Activated naive CD8-positive, alpha-beta T cell treated with anti-CD3 and anti-CD28 coated beads for 36 hours (primary cell): ENCODE measurements at places on chromosomes 11 and 22. TPM values are rescaled to one million over a fixed set of nuclear protein-coding genes. Genes with fewer than 3 reads are reported as not detected.

CNGA4 gene
- total RNA-seq = 0.10 TPM

SLC22A25 gene
- not detected for total RNA-seq

OR52I2 gene
- not detected for total RNA-seq

ALDH3B1 gene
- total RNA-seq = not detected

GDPD4 gene
- total RNA-seq = not detected

TMEM132A gene
- 1.4 TPM for total RNA-seq

TMEM151A gene
- total RNA-seq = not detected

EWSR1 gene
- total RNA-seq = 377 TPM

NUP98 gene
- total RNA-seq = 115 TPM

DNA sequence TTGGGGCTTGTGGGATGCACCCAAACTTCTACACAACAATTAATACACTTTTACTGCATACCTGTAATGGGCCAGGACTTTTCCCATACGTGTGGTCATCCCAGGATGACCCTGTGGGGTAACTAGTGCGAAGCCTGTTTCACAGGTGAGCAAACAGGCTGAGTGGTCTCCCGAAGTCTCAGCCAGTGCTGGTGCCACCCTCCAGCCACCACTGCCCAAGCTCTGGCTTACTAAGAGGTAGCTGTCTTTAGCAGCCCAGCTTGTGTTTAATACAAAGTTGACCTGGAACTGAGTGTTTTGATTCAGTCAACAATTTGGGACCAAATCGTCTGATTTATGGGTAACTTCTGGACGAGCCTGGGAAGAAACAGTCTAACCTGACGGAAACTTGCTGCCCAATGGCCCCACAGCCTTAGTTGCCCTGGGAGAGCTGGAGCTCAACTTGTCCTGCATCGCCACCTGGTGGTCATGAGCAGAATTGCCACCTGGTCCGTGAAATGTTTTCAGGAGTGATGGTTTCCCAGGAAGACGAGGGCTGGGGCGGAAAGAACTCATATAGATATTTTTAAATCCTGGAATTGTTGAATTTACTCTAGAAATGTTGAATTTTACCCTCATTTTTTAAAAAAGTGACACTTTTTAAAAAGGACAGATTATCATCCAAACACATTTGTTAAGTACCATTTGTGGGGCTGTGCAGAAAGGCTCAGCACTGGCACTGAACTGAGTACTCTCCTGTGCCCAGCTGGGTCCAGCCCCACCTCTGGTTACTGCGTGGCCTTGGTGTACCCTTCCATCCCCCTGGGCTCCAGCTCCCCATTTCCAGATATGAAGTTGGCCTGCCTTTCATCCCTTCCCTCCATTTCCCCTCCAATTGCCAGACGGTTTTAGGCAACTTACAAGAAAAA, 95.5 kb upstream of the PARVA start:
- peak; percentile 63 for DNase-seq

DNA sequence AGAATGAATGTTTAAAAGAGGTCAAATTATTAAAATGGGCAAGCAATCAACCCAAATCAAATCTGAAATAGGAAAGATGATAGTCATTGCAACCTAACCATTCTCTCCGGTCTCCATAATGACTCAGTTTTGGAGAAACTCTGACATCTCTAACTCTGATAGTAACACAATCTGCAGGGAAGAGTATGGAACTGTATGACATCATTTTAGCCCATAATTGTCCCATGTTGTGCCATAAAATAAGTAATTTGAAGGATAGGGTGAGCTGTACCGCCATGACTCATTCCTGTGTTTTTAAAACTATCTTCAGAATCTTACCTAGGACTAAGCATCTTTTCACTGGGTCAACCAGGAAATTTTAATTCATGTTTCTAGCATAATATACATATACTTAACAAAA, 350.8 kb downstream of the DLG2 start:
- DNase-seq = no peak

GRCh38 chr11:76658231-76658630, 12.3 kb downstream of the LRRC32 start:
- DNase-seq = no peak

DNA sequence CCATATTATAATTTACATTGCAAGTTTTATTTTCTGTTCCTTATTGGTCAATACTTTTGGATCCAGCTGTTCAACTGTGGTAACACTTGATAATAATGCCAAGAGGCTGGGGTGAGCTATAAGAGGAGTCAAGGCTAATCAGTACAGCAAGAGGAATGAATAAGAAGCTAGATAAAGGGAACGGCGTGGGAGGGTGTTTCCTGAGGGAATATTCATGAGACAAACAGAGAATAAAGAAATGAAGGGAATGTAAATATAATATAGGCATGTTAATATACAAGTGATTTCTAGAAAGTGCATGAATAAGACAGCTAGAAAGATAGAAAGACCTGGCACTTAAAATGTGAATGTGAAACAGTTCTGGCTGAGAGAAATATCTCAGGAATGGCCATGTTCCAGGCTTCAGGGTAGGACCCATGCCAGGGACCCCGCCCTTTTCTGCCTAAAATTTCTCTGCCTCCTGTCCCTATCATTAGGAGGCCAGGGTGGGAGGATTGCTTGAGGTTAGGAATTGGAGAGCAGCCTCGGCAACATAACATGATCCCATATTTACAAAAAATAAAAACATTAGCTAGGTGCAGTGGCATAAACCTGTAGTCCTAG, 3.9 kb downstream of the OR51B4 start:
- DNase-seq = no peak

- no peak for DNase-seq
Measured at GRCh38 chr11:77375107-77375506, 73.6 kb upstream of the GDPD4 start.

DNA sequence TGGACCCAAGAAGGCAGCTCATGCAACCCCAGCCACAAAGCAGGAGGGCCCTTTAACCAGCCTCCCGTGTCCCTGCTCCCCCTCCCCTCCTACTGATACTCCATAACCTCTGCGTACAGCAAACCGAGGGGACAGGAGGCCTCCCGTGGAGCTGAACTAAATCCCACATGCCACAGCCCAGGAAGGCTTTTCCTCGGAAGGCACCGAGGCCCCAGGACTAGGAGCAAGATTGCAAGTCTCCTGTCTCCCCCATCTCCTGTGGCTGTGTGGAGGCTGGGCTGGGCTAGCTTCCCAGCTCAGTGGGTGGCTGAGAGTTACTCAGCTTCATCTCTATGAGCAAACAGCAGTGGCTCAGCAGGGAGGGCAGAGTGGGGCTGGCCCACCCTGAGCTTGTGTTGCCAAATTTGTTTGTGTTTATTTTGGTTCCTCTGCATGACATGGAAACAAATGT, 62.7 kb upstream of the NECTIN1 start:
- no peak for DNase-seq

DNA sequence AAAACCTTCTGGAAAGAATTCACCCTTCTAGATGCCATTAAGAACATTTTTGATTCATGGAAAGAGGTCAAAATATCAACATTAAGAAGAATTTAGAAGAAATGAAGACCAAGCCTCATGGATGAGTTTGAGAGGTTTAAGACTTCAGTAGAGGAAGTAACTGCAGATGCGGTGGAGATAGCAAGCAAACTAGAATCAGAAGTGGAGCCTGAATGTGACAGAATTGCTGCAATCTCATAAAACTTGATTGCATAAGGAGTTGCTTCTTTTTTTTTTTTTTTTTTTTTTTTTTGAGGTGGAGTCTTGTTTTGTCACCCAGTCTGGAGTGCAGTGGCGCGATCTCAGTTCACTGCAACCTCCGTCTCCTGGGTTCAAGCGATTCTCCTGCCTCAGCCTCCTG, 51.6 kb downstream of the MS4A13 start:
- no peak for DNase-seq

DNA sequence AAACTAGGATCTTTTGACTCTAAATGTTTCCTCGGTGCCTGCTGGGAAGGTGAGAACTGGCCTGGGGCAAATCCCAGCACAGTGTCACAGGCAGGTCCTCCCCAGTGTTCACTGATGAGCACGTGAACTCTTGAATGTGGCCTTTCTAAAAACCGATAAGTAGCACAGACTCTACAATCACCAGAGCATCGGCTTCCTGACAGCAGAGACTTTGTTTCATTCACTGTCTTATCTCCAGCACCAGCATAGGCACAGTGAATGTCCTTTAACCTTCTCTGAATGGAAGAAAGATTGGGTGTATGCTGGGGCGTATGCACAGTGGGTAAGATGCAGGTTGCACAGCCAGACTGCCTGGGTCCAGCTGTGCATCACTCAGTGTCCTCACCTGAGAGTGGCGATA, 59.3 kb upstream of the EIF3D start:
- DNase-seq = no peak

DNA sequence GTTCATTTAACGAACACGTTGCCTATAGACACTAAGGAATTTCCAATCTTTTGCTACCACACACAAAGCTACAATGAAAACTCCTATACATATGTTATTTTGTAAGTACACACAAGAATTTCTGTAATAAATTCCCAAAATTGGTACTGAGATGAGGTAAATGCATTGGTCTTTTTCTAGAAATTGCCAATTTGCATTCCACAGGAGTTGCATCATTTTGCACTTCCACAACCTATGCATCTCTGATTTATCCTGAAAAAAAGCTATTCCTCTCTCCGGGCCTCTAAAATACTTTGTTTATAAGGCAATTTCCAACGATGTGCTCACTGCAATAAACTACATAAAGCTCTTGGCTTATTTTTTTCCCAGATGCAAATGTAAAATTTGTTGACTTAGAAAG, 24.9 kb downstream of the IMMP1L start:
- DNase-seq = no peak

- no peak for DNase-seq
Measured at GRCh38 chr11:46337626-46338345, 9.5 kb upstream of the DGKZ start.

DNA sequence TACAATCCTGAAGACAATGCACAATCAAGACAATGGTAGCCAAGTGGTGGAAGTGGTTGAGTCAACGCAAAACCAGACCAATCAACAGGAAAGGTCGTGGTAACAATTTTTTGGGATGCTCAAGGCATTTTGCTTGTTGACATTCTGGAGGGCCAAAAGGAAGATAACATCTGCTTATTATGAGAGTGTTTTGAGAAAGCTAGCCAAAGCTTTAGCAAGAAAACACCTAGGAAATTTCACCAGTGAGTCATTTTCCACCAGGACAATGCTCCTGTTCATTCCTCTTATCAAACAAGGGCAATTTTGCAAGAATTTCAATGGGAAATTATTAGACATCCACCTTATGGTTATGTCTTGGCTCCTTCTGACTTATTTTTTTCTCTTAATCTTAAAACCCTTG, 1932.2 kb upstream of the RAG2 start:
- DNase-seq = no peak

DNA sequence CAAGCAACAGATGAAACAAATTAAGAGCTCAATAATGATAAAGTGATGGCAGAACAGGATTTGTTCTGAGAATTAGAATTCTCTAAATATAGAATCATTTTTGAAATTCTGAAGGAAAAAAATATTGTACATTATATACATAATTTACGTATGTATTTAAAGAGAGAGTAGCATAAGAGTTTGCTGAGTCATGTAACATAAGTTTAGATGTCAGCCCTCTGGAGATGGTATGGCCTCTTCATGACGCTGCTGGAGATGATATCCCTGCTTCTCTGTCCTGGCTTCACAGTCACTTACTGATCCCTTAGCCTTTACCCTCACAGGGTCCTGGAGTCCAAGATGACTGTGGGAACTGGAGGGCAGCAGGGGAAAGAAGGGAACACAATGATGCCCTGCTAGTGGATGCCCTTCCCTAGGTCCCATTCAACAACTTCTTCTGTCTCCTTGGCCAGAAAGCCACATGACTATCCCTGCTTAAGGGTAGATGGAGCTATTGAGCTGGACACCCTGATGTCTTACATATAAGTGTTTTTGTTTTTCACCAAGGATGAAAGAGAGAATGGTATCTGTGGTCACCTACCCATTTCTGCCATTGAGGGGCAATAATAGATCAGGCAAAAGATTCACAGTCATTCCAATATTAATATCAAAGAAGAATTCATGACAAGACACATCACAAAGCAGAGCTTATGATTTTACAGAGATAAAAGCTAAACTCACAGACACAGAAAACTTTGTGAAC, 753.1 kb downstream of the TBC1D22A start:
- no peak for DNase-seq

GRCh38 chr11:61897387-61898246, 6.3 kb upstream of the FADS3 start:
- peak; percentile 74 for DNase-seq

DNA sequence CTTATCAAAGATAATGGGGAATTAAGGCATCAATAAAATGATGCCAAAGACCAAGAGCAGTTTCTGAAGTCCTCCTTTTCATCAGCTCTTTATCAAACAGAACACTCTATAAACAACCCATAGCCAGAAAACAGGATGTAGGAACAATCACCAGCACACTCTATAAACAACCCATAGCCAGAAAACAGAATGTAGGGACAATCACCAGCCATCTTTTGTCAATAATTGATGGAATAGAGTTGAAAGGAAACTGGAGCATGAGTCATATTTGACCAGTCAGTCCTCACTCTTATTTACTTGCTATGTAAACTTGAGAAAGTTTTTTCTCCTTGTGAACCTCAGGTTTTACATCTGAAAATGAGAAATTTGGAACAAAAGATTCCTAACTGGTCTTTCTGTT, 10.0 kb downstream of the MS4A2 start:
- no peak for DNase-seq

- no peak for DNase-seq
Measured at GRCh38 chr22:36540867-36541642, 12.1 kb upstream of the EIF3D start.

DNA sequence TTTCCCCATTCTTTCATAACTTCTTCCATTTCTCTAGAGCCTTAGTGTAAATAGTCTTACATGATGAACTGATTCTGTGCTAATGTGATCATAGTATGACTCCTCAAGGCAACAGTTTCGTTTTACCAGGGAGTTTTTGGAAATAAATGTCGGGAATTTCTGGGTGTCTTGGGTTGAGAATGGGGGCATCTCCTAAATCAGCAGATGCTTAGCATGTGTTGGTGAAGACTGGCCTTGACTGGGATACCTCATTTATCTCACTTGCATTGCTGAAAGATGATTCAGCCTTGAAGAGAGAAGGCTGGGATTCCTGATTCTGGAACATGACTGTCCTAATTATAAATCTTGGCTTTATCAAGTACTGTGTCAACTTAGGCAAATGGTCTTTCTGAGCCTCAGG, 115.7 kb upstream of the C11orf87 start:
- DNase-seq = no peak

DNA sequence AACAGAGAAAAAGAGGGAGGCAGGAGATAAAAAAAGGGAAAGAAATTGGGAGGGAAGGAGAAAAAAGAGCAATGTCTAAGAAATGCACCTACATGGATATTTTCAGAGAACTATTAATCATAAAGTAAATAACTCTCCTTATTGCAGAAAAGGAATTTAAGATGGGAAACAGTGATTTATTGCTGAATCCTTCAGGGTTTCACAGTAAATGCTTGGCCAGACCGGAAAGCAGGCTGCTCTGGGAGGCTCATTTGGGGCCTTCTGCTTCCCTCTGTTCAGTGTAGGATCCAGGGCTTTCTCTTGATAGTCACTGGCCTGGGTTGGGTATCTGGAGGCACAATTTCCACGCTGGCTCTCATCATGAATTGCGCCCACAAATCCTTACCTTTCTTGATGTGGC, 324.3 kb upstream of the SORL1-AS1 start:
- DNase-seq = no peak
